ENCODE measurements at places on chromosomes 2 and 18.

DNA sequence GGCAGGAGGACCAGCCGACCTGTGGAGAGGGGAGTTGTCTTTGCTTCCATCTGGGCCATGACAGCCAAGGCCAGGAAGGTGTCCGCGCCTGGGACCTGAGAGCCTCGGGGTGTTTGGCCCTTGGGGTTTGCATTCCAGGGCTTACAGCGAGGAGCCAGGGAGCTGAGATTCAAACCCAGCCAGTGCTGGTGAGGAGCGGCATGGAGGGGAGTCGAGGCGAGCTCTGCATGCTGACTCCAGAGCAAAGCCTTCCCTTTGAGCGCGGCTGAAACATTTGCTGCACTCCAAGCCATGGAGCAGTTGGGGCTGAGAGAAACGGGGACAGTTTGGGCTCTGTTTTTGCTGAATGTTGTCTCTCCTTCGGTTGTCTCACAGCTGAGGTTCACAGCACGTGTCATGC lies 77.4 kb downstream of the TWIST2 start:
- no peak for DNase-seq

DNA sequence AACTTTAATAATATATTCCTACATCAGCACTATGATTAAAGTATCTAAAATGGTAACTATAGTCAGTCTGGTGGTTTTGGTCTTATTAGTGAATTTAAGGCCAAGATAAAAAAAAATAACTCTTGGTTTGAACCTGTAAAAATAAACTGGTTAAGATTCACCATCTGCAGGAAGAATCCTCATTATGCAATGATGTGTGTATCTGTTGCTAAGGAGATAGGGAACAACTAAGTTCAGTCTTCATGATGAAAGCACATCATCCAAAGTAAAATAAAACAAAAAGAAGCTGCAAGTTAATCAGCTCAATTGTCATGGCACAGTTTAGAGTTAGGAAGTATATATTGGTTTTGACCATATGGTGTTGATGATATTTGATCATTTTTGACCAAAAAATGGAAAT lies 466.0 kb downstream of the NYAP2 start:
- no peak for DNase-seq

DNA sequence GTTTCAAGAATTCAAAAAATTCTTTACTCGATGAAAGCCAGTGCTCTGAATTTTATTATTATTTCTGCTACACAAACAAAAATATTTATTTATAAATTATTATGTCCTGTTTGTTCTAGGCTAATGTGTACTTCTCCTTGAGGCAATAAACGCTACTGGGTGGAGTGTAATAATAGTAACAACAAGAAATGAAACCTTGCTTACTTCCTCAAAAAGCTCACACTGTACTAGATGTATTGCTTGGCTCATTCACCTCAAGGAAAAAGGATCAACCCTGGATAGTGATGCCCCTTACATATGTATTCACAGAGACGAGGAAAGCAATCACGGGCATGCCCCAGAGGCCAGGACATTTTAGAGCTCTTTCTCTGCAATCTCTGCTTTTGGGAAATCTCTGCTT lies 685.6 kb upstream of the NXPH2 start:
- no peak for DNase-seq

- DNase-seq = peak; percentile 58
Observed at GRCh38 chr18:62610701-62611411, 88.0 kb downstream of the ZCCHC2 start.

- no peak for DNase-seq
Observed at GRCh38 chr2:218290316-218291261, 1.7 kb downstream of the TMBIM1 start.

All from WTC11 (cell line).